Neural progenitor cell (in vitro differentiated cells): ENCODE measurements at places on chromosomes 2 and 18. TPM values are rescaled to one million over a fixed set of nuclear protein-coding genes. Genes with fewer than 3 reads are reported as not detected.

Gene TSGA10
- 5.8 and 6.6 TPM in 2 replicates for total RNA-seq

Gene DSG2
- 50.5 and 65.6 TPM in 2 replicates for total RNA-seq

Gene CCL20
- total RNA-seq, result not detected in 2 replicates

Gene CPO
- total RNA-seq, result not detected in 2 replicates

Gene TRPM8
- total RNA-seq, result 4.9 and 7.5 TPM in 2 replicates

Gene ABCG5
- not detected in 2 replicates for total RNA-seq

Gene TMEM178A
- 11.8 and 19.2 TPM in 2 replicates for total RNA-seq

DNA sequence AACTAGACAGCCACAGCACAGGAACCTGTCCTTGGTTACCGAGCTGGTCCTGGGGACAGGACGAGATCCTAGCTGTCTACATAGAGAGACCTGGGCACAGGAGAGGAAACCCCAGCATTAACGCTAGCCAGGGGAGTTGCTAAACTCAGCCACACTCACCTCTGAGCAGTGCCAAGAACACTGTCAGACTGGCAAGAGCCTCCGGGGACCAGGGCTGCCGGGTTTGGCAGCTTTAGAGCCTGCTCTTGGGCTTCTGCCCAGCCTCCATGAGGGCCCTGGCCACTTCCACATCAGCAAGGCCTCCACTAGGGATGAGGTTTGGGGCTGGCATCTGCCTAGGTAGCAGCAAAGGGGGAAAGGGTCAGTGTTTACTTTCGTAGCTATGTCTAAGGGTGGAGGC, 6.7 kb downstream of the TMBIM1 start:
- DNase-seq, result no peak

DNA sequence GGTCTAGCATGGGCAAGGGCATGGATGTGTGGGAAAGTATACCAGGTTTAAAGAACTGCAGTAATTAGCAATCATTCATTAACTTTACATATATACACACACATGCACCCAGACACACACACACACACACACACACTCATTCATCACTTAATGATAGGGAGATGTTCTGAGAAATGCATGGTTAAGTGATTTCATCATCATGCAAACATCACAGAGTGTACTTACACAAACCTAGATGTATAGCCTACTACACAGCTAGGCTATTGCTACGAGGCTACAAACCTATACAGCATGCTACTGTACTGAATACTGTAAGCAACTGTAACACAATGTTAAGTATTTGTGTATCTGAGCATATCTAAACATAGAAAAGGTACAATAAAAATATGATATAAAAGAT, 83.6 kb downstream of the COLEC12 start:
- DNase-seq, result no peak

- no peak for DNase-seq
These were observed 179.3 kb downstream of the ZNF516 start for GRCh38 chr18:76315722-76316230.

- no peak for DNase-seq
These were observed 86.6 kb downstream of the CCBE1 start for GRCh38 chr18:59610546-59611140.

DNA sequence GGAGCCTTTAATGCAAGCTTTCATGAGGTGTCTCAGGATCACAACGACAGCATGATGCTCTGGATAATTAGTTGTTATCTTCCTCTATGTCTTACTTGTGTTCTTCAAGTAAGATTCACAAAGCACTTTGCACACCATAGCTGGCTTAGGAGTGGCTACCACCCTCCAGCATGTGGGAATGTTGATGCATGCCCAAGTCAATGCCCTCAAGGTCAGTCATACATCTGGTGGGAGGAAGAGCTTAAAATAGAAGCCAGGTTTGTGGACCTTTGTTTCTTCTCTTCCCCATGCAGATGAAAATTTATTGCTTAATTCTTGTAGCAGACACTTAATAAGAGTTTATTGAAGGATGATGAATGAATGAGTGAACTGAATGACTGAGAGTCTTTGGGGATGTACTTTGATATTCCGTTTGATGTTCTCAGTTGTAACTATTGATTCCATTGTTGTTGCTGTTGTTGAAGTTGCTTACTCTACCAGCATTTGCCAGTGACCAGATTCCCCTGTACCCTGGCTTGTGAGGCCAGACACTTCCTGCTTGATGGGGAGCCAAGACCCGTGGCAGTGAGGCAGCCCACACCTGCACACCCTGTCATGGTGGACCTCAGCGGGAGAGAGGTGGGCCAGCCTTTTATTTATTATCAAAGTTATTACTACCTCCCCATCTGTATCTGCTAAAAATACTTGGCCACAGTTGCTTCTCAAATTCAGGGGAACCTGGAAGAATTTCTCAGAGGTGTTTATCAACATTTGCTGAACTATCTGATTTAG, 137.8 kb downstream of the LAMA3 start:
- DNase-seq, result no peak

- DNase-seq, result no peak
These were observed 70.9 kb downstream of the NFATC1 start for GRCh38 chr18:79466591-79466990.

DNA sequence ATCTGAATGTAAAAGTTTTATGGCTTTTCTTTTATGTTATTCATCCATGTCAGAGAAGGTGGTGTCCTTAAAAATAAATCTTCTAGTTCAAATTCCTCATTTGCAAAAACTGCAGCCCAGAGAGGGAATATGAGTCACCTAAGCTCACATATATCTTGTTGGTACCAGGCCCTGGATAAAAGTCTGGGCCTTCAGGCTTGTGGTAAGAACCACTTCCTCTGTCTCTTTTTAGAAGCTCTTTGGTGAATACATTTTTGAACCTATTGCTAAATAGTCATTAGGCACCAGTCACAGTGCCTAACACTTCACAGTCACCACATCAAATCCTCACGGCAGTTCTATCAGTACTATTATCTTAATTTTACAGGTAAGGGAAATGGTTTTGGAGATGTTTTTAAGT, 199.2 kb downstream of the KCNS3 start:
- no peak for DNase-seq
